Amygdala (tissue), 56 donors: ENCODE measurements at places on chromosomes 3 and 15.
A peak's percentile ranks its signal among the peaks of the same experiment; 100 is the strongest.

DNA sequence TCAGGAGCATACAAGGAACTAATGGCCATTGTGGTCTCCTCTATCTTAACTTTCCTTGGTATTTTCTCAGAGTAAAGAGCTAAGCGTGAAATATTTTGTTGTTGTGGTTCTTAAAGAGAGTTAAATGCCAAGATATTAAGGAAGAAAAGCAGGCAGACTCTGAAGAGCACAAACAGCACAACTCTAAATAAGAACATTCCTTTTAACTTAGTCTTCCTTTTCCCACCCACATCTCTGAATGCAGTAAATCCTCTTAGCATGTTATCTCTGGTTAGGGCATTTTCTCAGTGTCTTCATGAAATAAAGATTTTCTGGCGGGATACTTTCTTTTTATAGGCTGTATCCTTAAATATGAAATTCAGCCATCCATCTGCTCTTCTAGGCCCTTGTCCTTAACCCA, 1.5 kb downstream of the GPR87 start:
- DNase-seq: no peak

DNA sequence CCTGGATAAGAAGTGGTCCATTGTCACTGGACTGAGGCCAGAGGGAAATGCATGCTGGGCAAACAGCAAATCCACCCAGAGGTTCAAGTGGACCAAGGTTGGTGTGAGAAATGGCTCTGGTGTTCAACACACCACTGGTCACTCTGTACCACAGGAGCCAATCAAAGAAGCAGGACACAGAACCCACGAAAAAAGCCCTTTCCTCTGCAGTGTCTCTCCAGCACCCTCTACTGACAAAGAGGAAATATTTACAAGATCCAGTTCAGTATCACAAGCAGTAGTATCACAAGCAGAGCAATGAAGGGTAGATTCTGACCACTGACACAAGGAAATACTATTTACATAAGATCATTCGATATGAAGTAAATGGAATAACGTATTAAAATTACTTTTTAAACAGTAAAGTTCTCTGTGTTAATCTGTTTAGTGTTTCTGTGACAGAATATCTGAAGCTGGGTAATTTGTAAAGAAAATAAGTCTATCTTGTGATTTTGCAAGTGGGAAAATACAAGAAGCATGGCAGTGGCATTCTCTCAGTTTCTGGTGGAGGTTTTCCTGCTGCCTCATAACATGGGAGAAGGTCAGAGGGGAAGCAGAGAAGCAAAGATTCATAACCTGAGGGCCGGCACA, 390.7 kb downstream of the EFHB start:
- DNase-seq: no peak

DNA sequence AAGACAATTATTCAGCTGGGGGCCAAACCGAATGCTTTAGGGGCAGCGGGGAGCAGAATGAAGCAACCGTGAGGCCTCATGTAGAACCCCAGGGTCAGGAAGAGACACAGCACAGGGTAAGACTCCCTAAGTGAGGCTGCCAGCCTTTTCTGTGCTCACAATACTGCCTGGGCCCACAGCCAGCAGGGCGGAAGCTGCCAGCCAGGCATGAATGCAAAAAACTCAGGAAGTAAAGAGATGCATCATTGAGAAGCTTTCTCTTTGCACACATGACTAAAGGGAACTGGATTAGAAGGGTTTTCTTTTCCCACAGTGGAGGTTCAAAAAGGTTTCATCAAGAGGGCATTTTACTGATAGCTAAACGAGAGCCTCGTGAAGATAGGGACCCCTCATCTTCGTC, 33.3 kb downstream of the CA12 start:
- DNase-seq: no peak

- no peak for DNase-seq
These were observed 9.5 kb downstream of the ALG3 start for GRCh38 chr3:184239221-184239620.

- no peak for DNase-seq
These were observed 29.7 kb downstream of the TJP1 start for GRCh38 chr15:29792426-29793159.

- no peak for DNase-seq
These were observed 115.7 kb downstream of the TMCC1 start for GRCh38 chr3:129777806-129778205.

GRCh38 chr3:57586778-57587177, 10.4 kb downstream of the ARF4 start:
- no peak for DNase-seq

DNA sequence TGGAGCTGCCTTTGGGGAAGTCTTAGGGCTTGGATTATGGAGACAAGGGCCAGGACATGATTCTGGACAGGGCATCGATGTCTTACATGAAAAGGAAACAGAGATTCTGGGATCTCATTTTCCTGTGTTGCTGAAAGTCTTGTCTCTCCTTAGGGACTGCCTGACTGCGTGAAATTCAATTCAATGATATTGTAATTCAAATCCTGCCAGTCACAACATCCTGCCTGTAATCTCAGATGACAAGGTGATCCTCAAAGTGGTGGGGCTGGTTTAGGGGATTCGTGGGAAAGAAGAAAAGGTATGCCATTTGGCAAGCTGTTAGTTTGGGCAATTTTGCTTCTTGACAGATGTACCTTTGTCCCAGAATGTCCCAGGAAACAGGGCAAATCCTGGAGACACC, 129.1 kb downstream of the KBTBD8 start:
- no peak for DNase-seq

DNA sequence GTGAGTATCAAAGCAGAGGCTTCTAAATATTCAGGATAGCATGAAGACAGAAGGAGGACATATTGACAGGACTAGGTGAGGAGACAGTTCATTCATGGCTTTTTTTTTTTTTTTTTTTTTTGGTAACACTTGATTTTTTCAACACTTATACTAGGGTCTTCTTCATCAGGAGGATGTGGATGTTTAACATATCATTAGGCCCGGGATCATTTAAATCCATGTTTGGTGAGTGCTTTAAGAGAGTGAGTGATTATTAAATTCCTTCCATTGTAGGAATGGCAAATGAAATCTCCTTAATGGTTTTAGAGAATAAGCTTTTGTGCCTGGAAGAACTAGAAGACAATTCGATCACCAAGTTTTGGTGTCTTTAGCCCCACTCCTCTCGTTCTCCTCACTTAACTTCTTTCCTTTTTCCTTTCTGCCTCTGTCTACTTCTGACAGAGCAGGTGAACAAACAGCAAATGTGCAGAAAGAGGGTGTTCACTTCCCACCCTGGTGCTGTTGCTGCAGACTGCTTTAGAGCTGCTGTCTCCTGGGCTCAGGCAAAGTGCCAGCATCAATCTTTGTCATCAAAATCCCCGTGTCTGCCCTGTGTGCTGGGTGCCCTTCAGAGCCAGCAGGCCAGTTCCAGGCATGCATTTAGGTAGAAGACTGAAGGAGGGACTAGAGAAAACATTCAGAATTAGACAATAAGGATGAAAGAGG, 35.6 kb upstream of the RAB11A start:
- no peak for DNase-seq

GRCh38 chr15:27454281-27455075, 483.5 kb downstream of the GABRG3 start:
- DNase-seq: no peak

DNA sequence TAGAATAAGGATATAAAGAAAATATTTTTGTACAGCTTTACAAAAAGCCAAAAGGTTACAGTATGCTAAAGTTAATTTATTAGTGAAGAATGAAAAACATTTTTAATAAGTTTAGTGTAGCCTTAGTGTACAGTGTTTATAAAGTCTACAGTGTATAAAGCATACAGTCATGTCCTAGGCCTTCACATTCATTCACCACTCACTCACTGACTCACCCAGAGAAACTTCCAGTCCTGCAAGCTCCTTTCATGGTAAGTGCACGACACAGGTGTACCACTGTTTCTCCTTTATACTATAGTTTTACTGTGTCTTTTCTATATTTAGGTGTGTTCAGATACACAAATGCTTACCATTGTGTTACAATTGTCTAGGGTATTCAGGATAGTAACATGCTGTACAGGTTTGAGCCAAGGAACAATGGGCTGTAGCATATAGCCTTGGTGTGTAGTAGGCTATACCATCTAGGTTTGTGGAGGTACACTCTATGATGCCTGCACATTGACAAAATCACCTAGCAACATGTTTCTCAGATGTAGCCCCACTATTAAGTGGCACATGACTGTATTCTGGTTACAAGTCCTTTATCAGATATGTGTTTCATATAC, 197.1 kb upstream of the KBTBD8 start:
- no peak for DNase-seq

GRCh38 chr15:71612397-71612722, 198.0 kb upstream of the NR2E3 start:
- DNase-seq: no peak

DNA sequence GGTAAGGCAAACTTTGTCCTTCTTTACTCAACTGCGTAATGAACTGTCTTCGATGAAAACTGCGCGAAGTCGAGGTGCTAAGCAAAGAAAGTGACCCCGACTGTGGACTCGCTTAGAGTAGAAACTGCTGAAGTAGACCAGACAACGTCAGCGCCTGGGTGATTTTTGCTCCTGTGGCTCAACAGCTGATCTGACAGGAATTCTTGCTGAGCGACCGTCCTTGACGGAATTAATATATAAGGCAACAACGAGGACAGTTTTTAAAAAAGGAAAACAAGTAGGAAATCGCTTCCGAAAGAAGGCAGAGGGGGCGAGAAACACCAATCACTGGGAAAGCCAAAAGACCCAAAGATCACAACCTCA, 541 bp downstream of the RPS27L start:
- DNase-seq: no peak

- no peak for DNase-seq
These were observed 43.5 kb upstream of the ZNF280D start for GRCh38 chr15:56776839-56777238.

- no peak for DNase-seq
These were observed 1050.6 kb upstream of the ALCAM start for GRCh38 chr3:104316118-104316517.

- DNase-seq: no peak
These were observed 282.6 kb downstream of the FOXP1 start for GRCh38 chr3:71300951-71301393.

DNA sequence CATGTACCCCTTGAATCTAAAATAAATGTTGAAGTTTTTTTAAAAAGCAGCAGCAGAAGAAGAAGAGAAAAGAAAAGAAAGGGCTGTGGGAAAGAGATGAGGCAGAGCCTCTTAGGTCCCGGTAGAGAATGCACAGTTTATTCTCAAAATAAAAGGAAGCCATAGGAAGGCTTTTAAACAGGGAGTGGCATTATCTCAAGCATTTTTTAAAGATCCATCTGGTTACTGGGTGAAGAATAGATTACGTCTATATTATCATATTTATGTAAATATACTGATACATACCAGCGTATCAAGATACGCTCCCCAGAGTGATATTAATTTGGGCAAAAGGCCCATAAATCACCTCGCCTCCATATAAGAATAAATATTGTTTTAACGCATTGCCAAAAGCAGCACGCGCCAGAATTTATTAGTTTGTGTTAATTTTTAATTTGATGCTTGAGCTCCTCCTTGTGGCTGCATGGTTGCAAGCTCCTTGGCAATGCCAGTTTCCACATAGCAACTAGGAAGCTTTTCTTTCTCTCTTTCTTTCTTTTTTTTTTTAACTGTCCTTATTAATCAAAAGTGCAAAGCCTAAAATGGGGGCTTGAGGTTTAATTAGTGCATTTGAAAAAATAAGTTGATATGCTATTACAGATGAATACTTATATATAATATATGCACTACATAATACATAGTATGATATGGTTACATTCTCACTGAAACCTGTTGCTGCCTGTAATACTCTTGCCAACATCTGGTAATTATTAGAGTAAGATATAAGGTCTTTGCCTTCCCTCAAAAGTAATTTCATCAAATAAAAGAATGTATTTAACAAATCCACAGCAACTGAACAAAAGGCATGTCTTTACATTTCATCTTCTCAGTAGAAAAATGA, 242.8 kb upstream of the UBE2E2 start:
- peak; percentile 32 for DNase-seq

GRCh38 chr3:151225040-151225975, 22.3 kb upstream of the GPR171 start:
- DNase-seq: no peak

DNA sequence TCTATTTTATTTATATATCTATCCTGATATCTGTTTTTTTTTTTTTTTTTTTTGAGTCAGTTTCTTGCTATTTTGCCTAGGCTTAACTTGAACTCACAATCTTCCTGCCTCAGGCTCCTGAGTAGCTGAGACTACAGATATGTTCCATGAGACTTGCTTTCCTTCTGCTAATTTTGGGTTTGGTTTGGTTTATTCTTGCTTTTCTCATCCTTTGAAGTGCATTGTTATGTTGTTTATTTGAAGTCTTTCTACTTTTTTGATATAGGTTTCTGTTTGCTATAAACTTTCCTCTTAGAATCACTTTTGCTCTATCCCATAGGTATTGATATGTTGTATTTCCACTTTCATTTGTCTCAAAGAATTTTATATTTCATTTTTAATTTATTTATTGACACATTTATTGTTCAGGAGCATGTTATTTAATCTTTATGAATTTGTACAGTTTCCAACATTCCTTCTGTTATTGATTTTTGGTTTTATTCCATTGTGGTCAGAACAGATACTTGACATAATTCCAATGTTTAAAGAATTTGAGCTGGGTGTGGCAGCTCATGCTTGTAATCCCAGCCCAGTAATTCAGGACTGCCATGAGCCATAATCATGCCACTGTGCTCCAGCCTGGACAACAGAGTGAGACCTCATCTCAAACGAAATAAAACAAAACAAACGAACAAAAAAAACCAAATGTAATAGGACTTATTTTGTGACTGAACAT, 62.3 kb upstream of the PLSCR4 start:
- DNase-seq: no peak

DNA sequence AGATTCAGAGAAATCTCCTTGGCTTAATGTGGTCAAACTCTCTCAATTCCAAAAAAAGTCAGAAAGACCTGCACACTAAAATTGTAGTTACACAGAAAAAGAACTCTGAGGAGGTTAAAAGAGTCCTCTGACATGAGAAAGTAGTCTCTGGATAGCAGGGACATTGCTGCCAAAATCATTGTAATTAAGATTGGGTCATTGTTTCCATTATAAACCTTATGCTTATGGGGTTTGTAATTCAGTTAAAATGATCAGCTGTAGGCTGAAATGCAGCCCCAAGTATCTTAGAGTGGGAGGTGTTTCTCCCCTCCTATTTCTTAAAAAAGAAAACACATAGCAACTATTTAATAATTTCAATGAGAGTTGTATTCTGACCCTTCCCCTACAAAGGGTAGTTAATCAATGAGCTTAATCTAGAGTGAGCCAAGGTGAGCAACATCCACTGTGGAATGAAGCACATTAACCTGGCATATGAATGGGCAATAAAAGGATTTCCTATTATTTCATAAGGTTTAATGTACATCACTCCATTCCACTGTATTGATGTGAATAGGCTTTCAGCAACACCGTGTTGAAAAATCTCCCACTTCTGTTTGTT, 406.9 kb downstream of the TIGIT start:
- no peak for DNase-seq
